ENCODE measurements at places on chromosomes 2 and 18.

- DNase-seq, result no peak
Observed at GRCh38 chr2:66301022-66301766, 133.7 kb upstream of the MEIS1 start.

GRCh38 chr2:233976087-233976486, 58.9 kb downstream of the TRPM8 start:
- no peak for DNase-seq

- no peak for DNase-seq
Observed at GRCh38 chr2:24104906-24105305, 18.2 kb downstream of the PFN4 start.

DNA sequence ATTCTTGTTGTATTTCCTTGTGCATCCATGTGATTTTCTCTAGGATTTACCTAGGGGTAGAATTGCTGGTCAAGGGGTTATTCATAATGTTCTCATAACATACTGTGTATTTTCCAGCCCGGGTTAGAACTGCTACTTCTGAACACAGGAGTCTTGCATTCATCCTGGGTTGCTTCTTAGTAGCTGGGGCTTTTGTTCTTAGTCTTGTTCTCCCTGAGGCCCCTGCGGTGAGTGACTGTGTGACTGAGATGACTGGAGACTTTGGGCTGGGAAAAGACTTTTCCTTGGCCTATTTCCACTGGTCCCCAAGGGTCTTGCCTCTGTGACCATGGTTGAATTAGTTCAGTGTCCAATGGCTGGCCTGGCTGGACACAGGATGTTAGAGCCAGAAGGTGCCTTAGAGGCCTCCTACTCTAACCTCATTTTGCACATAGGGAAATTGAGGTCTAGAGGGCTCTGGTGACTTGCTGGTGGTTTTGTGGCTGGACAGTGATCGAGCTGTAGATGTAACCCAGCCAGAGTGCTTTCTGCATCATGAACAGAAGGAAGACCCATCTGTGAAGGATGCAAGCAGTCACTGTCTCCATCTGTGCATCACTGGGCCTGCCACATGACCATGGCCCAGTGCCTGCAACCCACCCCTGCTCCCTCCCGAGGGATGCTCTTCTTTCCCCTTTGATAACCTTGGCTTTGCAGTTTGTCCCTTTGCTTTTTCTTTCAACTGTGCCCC, 233.3 kb downstream of the FHOD3 start:
- no peak for DNase-seq

DNA sequence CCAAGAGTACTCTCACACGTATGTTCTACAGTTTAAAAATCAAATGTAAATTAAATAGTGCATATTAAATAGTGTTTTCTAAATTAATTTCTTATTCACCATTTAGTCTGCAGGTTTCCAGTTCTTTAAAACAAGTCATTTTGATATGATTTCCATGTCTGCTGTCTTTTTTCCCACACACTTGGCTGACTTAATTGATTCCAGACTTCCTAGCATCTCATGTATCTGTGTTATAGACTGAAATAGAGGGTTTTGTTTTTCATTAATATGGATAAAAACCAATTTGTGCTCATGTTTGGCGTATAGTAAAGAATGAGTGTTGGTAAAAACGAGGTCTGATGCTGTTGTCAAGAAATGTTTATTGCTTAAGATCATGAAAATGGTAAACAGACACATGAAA, 104.3 kb downstream of the SRBD1 start:
- no peak for DNase-seq

DNA sequence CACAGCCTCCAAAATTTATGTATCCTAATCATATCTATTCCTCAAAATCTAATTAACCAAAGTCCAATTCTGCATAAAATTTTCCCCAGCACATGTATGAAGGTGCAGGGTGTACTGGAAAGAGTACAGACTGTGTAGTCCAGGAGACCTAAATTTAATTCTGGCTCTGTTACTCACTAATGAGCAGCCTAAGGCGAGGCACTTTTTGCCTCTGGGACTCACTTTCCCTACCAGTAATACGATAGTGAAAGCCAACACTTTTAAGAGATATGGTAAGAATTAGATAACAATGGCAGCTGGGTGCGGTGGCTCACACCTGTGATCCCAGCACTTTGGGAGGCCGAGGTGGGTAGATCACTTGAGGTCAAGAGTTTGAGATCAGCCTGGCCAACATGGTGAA, 177.7 kb downstream of the PIEZO2 start:
- no peak for DNase-seq

DNA sequence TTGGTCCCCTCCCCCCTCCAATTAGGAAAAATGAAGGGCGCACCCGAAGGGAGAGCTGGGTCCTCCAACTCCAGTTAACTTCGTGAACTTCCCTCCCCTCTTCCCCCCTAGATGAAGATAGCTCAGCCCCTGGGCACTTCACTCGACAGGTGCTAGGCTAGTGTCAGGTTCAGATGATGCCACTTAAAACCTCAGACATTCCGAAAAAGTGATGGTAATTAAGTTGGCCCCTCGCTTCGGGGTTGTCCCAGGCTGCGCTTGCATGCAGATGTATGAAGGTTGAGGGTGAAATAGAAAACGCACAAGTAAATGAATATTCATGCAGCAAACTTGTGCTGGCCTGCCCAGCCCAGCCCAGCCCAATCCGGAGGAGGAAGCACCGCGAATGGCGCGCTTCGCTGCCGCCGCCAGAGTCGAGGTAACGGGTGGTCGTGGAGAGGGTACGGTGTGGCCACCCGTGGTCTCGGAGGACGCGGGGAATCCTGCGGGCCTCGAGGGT, 3.0 kb upstream of the GBX2 start:
- DNase-seq, result no peak

GRCh38 chr2:195410074-195410671, 246.9 kb upstream of the SLC39A10 start:
- no peak for DNase-seq

DNA sequence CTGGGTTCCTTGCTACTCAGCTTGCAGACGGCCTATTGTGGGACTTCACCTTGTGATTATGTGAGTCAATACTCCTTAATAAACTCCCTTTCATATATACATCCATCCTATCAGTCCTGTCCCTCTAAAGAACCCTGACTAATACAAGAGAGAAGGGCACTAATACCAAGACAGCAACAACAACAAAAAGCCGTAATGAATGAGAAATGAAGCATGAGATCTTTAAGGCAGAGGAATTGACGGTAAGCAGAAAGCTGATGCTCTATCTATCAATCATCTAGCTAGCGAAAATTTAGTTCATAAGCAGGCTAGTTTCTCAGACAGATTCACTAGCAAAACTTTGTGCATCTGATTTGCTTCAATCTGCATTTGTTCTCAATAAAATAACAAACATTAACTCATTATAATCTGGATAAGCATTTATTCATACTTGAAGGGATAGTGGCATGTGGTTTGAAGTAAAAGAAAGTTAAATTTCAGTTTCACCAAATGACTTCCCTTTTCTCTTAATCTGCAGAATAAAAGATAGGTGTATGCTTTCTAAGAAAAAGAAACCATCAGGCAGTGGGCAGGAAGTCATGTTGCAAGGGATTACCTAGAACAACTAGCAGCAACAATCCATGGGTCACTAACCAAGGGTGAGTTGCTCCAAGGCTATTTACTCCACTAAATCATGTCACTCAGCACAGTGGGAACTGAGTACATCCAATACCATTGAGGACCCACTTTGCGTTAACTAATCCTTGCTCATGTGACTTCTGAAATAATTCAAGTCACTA, 376.5 kb downstream of the TMEM182 start:
- DNase-seq, result no peak

DNA sequence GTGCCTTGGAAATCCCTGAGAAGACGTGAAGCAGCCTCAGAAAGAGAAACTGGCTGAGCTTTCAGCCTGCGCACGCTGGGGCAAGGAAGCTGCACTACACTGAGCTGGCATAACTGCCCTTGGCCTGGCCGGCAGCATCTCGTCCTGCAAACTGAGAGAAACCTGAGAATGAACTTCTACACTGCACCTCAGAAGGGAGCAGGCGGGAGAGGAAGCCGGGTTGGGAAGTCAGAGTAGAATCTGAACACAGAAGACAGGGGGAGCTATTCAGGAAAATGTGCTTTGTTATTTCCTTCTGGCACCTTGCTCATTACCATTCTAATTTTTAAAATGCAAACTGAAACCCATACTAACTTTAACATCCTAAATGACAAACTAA, 70.9 kb downstream of the ZEB2 start:
- no peak for DNase-seq

DNA sequence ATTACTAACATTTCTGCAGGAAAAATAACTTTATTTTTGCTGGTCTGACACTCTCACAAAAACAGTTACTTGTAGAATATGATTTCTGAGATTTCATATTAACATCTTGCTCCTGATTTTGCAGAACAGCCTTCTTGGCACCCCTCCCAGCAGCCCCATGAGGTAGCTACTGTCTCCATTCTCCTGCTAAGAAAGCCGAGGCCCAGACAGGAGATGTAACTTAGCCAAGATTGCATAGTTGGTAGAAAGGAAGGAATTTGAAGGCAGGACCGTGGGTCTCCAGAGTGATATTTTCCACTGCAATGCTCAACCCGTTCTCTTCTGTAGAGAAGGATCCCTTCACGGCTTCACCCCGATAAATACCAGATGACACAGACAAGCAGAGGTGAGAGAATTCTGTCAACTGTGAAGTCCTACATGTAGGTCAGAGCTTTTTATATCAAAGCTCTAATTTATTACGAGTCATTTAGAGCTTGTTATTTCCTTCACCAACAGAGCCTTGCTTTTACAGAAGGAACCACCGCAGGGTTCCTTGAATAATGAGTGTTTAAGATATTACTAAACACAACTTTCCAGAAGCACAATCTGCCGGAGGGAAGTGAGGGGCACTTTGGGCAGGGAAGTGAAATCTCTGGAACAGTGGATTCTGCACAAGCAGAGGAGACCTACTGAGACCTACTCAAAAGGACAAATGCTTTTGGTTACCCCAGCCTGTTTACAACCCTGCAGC, 48.0 kb upstream of the MYCN start:
- no peak for DNase-seq

DNA sequence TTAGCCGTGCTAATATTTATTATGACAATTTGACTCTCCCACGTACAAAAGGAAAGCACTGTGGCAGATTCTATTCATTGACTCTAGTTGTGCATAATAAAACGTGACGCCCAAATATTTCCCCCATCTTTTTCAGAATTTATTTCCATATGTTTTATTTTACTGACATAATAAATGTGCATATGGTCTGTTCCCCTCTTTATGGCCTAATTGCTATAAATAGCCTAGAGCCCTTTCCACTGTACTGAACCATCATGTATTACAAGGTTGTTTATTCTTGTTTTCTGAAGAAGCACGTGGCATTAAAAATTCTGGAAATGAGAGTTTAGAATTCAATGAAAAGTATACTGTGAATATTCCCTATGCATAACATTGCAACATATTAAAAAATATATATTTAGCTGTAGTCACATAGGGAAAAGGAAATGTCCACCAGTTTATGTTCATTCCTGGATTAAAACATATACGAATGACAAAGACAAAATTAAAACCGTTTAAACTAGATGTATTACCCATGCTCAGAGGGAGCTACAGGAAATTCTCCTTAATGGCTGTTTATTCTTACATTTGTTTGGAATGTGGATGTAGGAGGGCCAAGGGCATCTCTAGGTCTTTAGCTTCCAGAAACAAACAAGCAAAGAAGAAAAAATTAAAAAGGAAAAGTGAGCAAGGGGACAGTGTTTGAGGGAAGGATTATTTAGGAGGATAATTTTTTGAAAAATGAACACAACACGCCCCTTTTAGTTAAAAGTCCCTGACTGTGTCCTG, 122.1 kb upstream of the MMADHC start:
- no peak for DNase-seq

DNA sequence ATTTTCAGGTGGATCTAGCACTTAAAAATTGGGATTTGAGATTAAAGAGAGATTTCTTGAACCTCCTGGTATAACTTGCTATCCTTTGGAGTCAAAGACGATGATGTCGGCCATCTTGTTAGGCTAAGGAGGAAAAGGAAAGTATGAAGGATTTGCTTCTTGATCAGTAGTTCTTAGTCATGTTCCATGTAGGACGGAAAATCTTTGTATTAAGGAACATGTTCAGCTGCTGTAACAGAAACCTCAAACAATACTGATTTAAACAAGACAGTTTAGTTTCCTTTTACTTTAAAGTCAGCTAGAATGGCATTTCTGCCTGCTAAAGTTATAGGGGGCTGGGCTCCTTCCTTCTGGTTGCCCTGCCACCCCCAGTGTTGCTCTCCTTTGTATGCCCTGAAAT, 56.4 kb upstream of the MGAT5 start:
- no peak for DNase-seq

DNA sequence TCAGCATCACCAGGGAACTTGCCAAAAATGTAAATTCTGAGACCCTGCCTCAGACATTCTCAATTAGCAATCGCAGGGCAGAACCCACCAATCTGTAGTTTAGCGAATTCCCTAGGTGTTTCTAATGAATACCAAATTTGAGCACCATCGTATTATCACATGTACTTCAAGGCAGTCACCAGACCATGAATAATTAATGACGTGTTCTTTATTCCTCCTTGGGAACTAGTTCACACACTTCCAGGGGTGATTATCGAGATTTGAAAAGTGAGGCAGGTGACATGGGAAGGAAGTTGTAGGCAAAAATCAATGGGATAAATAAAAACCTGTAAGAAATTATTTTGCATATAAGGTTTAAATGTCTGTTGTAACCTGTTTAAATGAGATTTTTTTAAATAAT, 102.5 kb upstream of the CRIM1 start:
- no peak for DNase-seq

GRCh38 chr2:226760412-226761194, 39.0 kb downstream of the IRS1 start:
- no peak for DNase-seq

GRCh38 chr2:133252780-133253355, 315.4 kb downstream of the NCKAP5 start:
- no peak for DNase-seq

DNA sequence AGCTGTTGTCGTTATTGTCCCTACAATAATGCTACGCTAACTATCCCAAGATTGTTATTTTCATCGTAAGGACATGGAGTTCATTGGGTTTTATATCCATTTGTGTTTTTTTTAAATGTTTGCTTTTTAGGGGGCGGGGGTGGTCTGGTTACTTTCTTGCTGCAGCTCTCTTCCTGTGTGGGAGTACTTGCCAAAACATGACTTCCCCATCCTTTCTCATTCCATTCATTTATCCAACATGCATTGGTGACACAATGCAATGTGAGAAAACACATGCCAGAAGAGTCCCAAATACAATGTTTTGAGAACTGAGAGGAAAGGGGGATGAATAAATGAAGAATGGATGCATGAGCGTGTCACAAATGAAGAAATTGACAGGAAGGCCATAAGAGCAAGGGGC, 55.9 kb downstream of the E2F6 start:
- DNase-seq, result no peak

DNA sequence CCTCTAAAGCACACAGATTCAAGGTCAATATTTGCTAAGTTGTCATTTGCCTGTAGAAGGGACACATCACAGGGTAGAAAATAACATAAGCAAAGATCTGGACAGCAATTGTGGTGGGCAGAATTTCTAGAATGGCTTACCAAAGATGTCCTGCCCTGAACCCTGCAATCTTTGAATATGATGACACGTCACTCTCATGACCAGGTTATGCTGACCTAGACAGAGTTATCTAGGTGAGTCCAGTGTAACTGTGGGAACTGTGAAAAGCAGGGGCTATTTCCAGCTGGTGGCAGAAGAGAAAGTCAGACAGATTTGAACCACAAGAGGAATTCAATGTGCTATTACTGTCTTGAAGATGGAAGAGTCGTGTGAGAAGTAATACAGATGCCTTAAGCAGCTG, 112.3 kb upstream of the CNGA3 start:
- no peak for DNase-seq

GRCh38 chr2:33277002-33277426, 199.4 kb upstream of the RASGRP3 start:
- no peak for DNase-seq

Data from stimulated activated CD4-positive, alpha-beta T cell treated with anti-CD3 and anti-CD28 coated beads, Interleukin-4, amount 100 ng/mL, for 24 hours (primary cell).